Transverse colon (tissue), 4 donors: ENCODE measurements at places on chromosomes 2 and 18. TPM values are rescaled to one million over a fixed set of nuclear protein-coding genes. Genes with fewer than 3 reads are reported as not detected.

DNA sequence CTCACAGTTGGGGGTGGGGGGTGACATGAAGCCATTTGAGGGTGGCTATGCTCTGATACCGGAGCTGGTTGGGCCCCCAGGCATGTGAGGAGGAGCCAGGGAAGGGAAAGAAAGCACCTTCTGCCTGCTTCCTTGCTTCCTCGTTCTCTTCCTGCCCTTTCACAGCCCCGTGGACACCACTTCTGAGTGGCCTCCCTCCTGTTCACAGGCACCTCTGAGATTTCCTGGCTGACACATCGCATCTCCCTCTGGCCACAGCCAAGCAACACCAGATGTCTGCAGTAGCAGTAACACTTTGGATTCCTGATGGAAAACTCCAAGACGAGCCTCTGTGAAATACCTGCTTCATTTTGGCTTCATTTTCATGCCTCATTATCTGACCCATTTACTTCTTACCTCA lies 64.7 kb upstream of the ST3GAL5 start:
- DNase-seq, result no peak

DNA sequence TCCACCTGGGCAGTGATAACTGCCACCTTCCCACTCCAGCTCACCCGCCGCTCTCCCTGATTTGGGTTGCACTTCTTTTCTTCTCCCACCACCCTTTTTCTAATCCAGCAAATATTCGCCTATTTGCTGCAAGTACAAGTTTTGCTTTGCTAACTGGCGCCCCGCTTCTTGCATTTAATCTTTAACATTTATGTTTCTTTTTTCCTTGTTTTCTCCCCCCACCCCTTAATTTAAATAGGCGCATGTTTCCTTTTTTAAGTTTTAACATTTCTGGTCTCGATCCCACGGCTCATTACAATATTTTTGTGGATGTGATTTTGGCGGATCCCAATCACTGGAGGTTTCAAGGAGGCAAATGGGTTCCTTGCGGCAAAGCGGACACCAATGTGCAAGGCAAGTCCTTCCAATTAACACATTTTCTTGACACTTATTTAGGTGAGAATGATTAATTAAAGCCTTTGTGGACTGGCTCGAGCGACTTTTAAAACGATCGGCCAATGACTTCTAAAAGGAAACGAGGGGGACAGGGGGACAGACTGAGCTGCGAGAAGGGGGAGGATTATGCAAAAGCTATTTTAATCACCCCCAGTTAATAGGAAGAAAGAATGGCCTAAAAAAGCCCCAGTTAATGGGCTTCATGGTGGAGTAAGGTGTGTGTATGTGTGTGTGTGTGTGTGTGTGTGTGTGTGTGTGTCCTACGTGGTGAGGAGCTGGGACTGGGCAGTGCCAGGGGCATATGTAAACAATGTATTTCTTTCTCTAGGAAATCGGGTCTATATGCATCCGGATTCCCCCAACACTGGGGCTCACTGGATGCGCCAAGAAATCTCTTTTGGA lies 1.6 kb downstream of the TBR1 start:
- DNase-seq, result no peak

DNA sequence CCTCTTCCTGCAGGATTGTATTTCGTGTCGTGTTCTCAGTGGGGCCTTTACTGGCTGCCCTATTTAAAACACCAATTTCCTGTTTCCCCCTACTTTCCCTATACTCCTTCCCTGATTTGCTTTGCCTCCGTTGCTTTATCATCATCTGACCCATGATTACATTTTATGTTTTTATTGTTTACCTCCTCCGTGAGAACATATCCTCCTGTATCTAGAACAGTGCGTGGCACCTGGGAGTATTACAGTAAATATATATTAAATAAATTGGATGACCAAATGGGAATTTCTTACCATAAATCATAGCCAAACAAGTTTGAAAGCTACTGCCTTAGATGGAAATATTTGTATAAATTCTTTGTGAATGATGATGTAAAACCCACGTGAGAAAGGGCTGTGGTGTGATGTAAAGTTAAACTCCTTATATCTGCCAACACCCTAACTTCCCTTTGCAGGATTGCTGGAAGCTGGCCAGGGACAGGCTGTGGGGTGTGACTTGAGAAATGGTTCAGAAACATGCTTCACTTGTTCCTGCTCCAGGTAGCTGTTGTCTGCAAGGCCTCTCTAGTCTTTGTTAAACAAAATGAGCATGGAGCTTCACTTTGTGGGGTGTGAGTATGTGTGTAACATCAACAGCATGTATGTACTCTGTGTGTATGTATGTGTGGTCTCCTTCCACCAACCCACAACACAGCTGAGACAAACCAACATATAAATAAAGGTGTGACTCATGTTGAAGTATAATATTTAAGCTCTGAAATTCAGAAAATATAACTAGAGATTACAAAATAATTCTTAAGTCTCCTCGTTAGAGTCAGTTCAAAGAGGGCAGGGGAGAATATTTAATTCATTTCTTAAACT lies 40.3 kb downstream of the LHCGR start:
- DNase-seq, result peak; percentile 86

DNA sequence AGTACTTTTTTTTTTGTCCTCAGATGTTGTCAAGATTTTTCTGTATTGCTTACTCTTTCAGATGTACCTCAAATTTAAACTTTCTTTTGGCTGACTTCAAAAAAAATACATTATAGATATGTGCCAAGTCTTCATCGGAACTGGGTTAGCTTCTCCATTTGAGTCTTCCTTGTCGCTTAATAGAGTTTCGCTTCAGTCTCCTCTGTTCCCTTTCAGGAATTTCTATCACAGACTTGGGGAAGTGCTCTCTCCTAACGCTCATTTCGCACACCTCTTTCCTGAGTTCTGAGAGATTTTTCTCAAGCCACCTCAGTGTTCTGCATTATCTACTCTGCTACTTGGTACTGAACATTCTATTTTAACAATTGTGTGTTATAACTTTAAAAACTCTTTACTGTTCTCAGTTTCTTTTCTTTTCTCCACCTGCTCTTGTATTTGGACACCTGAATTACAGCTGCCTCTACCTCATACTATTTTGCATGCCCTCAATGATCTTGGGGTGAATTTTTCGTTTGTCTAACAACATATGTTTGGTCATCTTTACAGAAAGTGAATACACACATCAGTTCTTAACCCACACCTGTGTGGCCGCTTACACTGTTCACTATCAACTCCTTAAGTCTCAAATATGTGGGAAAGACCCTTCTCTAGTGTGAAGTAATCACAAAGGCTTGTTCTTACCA lies 16.5 kb downstream of the PTPN2 start:
- no peak for DNase-seq

ZNF892 gene
- total RNA-seq, result 6.8 TPM

KLF7 gene
- 6.2 TPM for total RNA-seq
